ENCODE measurements at places on chromosomes 11 and 22. TPM values are rescaled to one million over a fixed set of nuclear protein-coding genes. Genes with fewer than 3 reads are reported as not detected.

Gene CRYBB1
- not detected for total RNA-seq

Gene ANGPTL5
- total RNA-seq, result not detected

Gene HMGXB4
- 11.6 TPM for total RNA-seq

Gene FBLN1
- 37.1 TPM for total RNA-seq

Gene INS
- total RNA-seq, result not detected

Gene LINC01488
- not detected for total RNA-seq

Gene CLDN5
- 7.9 TPM for total RNA-seq

Gene HEPHL1
- 2.2 TPM for total RNA-seq

Gene CLMP
- 34.1 TPM for total RNA-seq

Gene OR6T1
- total RNA-seq, result not detected

Gene ELMOD1
- total RNA-seq, result not detected

Gene APOL5
- total RNA-seq, result not detected

Gene MB
- not detected for total RNA-seq

Gene CHCHD10
- 9.2 TPM for total RNA-seq

Gene RIMBP3B
- total RNA-seq, result not detected

Gene PSMC3
- 106 TPM for total RNA-seq
